ENCODE measurements at places on chromosomes 3 and 15. TPM values are rescaled to one million over a fixed set of nuclear protein-coding genes. Genes with fewer than 3 reads are reported as not detected.
A peak's percentile ranks its signal among the peaks of the same experiment; 100 is the strongest.

DNA sequence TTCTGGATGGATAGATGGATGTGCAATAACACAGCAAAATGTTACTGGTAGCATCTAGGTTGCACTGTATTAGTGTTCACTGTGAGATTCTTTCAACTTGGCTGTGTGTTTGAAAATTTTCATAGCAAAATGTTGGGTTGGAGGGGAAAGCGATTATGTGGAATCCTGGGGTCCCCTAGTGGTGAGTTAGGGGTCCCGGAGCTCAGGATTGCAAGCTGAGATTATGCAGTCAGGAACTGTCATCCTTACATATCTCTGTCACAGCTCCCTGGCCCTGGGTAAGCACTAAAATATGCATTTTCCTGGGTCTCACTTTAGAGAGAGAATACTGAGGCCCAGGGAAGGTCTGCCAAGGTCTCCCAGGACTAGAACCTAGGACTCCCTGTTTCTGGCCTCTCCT lies 77.2 kb downstream of the CEMIP start:
- H3K27ac ChIP-seq: no peak overlapping the region
- H3K4me3 ChIP-seq: no peak overlapping the region
- H3K4me1 ChIP-seq: peaks cover 6% of the 10 kb centered on the region
- H3K27me3 ChIP-seq: no peaks in the 10 kb centered on the region
- H3K36me3 ChIP-seq: no peaks in the 10 kb centered on the region

DNA sequence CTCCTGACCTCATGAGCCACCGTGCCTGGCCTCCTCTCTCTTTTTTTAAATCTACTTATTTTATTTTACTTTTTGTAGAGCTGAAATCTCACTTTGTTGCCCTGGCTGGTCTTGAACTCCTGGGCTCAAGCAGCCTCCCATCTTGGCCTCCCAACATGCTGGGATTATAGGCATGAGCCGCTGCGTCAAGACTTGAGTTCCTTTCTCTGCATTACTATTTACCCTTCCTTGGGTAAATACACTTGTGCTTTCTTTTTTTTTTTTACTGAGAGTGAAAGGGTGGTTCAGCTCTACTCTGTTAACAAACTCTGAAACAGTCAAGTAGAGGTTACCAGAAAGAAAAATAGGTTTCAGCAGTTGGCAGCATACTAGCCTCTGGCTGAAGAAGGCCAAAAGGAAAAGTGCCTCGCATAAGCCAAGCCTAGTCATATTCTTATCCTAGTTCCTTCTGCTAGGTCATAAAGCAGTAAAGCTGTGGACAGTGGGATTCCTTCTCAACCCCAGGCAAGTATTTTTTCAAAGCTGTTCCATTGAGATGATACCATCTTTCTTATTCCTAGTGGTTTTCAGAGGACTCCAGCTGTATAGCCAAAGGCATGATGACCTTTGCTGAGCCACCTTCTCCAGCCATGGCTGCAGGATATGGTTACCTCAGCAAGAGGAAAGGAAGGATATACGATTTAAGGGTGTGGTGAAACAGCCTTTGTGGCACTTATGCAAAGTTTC lies 135.1 kb downstream of the RBPMS2 start:
- H3K36me3 ChIP-seq: no peaks in the 10 kb centered on the region
- H3K27ac ChIP-seq: no peak overlapping the region
- no peak for DNase-seq
- no peak overlapping the region for H3K4me3 ChIP-seq

DNA sequence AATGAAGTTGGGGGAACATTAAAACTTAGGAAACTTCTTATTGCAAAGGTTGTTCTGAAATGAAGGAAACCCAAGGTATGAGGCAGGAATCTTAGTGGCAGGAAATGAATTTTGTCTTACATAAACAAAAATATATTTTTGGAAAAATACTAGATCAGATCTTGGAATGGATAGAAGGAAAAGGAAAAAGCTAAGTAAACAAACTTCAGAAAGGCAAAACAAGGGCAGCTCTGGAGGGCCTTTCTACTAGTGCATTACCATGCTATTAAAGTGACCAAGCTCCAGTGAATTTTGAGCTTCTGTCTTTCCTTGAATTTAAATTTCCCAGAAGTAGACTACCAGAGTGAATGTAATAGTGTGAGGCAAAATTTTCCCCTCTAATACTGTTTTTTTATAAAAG lies 13.6 kb downstream of the ARL6 start:
- no peaks in the 10 kb centered on the region for H3K27me3 ChIP-seq
- DNase-seq: no peak
- H3K27ac ChIP-seq: no peak overlapping the region
- H3K36me3 ChIP-seq: no peaks in the 10 kb centered on the region
- no peak overlapping the region for H3K4me3 ChIP-seq
- H3K4me1 ChIP-seq: no peaks in the 10 kb centered on the region

GRCh38 chr3:49928481-49929017 lies 1.1 kb downstream of the MON1A start:
- peaks cover 4% of the 10 kb centered on the region for H3K4me1 ChIP-seq
- no peaks in the 10 kb centered on the region for H3K27me3 ChIP-seq
- no peaks in the 10 kb centered on the region for H3K36me3 ChIP-seq
- peak overlapping the region; percentile 82 for H3K4me3 ChIP-seq

DNA sequence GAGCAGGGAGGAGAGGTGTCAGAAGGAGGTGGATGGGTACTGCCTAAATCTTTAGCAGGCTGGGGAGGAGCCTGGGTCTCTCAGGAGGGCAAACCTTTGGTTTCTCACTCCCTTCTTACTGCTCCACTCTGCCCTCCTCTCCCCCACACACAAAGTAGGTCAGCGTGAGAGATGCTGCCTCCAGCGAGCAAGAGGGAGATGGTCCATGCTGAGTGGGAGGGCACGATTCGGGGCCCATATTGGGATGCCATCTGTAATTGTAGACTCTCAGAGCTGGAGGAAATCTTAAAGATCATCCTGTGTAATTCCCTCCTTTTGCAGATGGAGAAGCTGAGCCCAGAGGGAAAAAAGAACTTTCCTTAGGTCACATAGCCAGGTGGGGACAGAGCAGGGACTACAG lies 34.2 kb upstream of the SYN2 start:
- no peak overlapping the region for H3K27ac ChIP-seq
- no peak overlapping the region for H3K4me3 ChIP-seq

GRCh38 chr3:126944089-126944965 lies 38.6 kb upstream of the PLXNA1 start:
- no peaks in the 10 kb centered on the region for H3K27me3 ChIP-seq
- no peaks in the 10 kb centered on the region for H3K4me1 ChIP-seq
- no peak overlapping the region for H3K4me3 ChIP-seq
- H3K36me3 ChIP-seq: no peaks in the 10 kb centered on the region
- no peak overlapping the region for H3K27ac ChIP-seq
- no peak for DNase-seq

GRCh38 chr3:13657660-13658435 lies 108.9 kb downstream of the FBLN2 start:
- H3K36me3 ChIP-seq: no peaks in the 10 kb centered on the region
- no peak overlapping the region for H3K27ac ChIP-seq
- H3K4me3 ChIP-seq: no peak overlapping the region

DNA sequence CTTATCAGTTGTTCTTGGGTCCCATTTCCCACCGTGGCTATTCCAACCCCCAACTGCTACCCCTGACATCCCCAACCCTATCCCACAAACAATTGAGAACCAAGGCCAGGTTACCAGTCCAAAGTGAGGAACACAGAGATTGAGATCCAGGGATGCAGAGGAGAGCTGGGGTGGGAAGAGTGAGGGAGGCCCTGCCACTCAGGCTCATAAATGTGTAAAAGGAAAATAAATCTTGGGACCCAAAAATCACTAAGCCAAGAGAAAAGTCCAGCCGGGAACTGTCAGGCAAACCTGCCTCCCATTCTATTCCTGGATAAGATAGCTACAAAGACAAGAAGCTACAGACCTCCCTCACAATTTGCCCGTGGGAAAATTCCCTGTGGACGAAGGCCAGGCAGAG lies 101.1 kb upstream of the DLG1 start:
- no peaks in the 10 kb centered on the region for H3K4me1 ChIP-seq
- H3K36me3 ChIP-seq: no peaks in the 10 kb centered on the region

- H3K36me3 ChIP-seq: no peaks in the 10 kb centered on the region
- no peak overlapping the region for H3K27ac ChIP-seq
- no peak overlapping the region for H3K4me3 ChIP-seq
- no peaks in the 10 kb centered on the region for H3K27me3 ChIP-seq
- no peak for DNase-seq
These were observed 295.1 kb downstream of the EPHB1 start for GRCh38 chr3:135090020-135090717.

GRCh38 chr3:101117465-101117864 lies 124.2 kb upstream of the ABI3BP start:
- DNase-seq: no peak
- no peaks in the 10 kb centered on the region for H3K4me1 ChIP-seq
- no peak overlapping the region for H3K4me3 ChIP-seq
- H3K36me3 ChIP-seq: no peaks in the 10 kb centered on the region
- no peak overlapping the region for H3K27ac ChIP-seq

DNA sequence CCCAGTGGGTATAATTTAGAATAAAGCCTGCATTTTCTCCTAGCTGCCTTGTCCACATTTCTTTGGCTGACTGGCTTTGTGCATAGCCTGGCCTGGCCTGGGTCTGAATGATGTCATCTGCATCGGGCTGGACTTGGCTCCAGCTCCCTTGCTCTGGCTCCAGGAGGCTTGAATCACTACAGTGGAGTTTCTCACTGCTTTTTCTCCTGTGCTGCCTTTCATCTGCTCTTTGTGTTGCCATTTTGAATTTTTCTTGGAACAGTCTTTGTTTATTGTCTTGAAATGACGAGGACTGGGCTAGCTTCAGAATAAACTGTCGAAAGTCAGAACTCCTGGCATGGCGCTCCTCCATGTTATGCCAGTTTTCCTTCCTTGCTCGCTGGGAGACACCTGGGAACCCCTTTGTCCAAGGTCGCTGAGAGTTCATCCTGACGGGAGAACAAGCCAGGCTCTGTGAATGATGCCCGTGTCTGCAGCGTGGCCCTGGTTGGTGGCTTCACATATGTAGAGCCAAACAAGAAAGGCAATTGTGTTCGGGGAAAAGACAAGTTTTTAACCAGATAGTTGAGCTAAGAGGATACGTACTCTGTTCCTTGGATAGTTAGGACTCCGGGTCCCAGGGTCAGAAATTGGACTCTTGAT lies 258.9 kb downstream of the PDZRN3 start:
- no peaks in the 10 kb centered on the region for H3K27me3 ChIP-seq
- DNase-seq: no peak
- no peaks in the 10 kb centered on the region for H3K4me1 ChIP-seq
- H3K4me3 ChIP-seq: no peak overlapping the region
- no peaks in the 10 kb centered on the region for H3K36me3 ChIP-seq

Gene RAD51
- 1.4 TPM for total RNA-seq

Gene ARID3B
- total RNA-seq: 3.2 TPM

Gene ANKRD34C
- total RNA-seq: not detected

Measured in right lobe of liver (tissue), 6 donors.